ENCODE measurements at places on chromosomes 5 and 9.

DNA sequence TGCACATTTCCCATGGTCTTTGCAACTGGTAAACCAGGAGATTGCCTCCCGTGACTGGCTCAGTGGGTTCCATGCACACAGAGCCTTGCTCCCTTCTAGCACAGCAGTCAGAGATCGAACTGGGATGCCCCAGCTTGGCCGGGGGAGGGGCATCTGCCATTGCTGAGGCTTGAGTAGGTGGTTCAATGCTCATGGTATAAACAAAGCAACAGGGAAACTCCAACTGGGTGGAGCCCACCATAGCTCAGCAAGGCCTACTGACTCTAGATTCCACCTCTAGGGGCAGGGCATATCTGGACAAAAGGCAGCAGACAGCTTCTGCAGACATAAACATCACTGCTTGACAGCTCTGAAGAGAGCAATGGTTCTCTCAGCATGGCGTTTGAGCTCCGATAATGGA is 67.0 kb upstream of the PPP1R2B start:
- no peak for DNase-seq

DNA sequence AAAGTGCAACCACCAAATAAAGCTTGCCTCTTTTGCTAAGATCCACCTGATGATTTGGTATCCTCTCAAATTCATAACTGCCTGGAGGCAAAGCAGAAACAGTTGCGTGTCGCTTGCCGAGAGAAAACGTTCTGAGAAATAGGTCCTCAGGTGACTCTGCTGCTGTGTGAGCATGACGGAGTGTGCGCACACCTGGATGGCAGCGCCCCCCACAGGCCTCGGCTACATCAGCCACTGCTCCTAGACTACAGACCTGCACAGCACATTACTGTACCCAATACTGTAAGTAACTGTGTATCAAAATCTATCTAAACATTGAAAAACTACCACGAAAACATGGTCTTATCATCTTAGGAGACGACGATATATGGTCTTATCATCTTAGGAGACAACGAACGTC is 87.4 kb downstream of the CAMSAP1 start:
- no peak for DNase-seq

DNA sequence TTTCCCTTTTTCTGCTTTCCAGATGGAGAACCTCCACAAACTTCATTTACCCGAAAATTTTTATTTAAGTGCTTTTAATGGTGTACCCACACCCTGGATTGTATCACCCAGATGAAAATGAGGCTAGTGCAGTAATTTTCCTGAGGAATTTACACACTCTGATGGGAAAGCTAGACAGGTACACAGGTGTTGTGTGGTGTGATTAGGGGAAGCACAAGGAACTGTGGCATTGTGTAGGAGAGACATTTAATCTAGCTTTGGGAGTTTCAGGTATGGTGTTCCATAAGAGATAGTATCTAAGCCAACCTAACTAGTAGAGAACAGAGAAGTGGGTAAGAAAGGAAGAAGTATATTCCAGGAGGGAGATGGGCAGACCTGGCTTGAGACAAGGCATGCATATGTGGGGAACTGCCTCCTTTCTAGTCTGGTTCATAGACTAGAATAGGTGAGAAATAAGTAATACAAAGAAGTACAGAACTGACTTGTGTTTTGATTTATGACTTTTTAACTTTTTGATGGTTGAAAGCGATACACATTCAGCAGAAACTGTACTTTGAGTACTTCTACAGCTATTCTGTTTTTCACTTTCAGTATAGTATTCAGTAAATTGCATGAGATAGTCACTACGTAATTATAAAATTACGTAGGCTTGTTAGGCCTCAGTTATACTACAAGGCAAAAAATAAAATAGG is 22.9 kb upstream of the ROPN1L start:
- DNase-seq, result no peak

- no peak for DNase-seq
These were observed 101.4 kb downstream of the FBXO4 start for GRCh38 chr5:42026446-42026845.

DNA sequence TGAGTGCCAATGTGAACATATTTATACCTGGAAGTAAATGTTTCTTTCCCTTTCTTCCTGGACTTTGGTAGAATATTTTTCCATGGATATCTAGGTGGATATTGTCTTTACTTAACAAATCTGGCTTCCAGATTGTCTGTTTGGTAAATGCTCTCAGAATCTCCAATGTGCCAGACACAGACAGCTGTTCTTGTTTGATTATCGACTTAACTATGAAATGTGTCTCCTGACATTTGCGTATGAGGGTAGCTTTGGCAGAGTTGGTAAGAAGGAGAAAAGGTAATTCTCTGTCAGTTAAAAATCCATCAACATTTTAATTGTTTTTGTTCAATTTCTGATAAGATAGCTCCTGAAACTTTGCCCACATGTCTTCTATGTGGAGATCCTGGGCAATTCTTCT is 196.4 kb upstream of the NUDT12 start:
- DNase-seq, result no peak

DNA sequence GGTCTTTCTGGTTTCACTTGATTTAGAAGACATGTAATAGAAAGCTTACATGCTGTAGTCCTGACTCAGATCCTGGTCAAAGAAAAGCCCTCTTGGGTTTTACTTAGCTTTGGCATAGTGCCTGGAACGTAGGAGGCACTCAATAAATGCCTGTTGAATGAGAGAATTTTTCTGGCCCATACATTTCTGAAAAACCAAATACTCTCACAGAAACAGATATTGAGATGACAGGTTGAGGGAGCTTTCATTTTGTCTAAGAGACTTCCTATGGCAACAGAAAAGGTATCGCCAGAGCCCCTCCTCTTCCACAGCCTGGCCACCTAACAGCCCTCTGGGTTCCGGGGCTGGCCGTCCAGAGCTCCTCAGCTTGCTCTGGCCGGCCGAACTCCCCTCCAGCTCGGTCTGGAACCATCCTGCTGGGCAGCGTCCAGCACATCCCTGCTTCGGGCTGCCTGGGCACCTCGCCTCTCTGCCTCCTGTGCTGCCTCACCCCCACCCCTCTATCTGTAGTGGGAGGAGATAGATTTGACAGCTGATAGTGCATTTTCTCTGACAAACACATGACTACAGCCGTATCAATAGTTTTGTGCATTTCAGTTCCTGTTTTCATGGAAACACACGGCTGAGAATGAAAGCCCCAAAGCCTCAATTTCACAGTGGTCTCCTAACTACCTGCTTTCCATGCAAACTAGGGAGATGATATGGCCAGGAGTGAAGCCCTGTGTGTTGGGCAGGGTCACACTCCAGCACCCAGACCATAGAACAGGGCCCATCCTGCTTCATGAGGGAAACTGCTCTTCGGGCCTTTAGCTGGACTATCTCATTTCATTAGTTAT is 1.1 kb downstream of the IL4 start:
- peak; percentile 84 for DNase-seq

- DNase-seq, result peak; percentile 66
These were observed 15.1 kb downstream of the PDLIM4 start for GRCh38 chr5:132272311-132273210.

- no peak for DNase-seq
These were observed 177.2 kb downstream of the PCSK5 start for GRCh38 chr9:76067696-76068095.

GRCh38 chr5:136200130-136200529 is 7.2 kb upstream of the SMIM32 start:
- no peak for DNase-seq

GRCh38 chr5:127801751-127802476 is 98.7 kb downstream of the CCDC192 start:
- DNase-seq, result no peak

DNA sequence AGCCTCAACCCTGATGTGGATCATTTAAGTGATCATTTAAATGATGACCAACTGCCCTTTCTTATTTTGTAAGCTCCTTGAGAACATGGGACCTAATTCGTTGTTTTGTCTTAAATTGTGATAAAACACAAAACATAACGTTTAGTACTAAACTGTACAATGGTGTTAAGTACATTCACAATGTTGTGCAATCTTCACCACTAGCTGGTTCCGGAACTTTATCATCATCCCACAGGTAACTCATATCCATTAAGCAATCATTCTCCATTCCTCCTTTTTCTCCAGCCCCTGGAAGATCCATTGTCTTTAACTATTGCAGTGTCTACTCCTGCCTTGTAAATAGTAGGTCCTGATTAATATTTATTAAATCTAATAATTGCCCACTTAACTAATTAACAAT is 460.5 kb upstream of the BRINP1 start:
- DNase-seq, result no peak

- DNase-seq, result no peak
These were observed 60.6 kb upstream of the IQGAP2 start for GRCh38 chr5:76342474-76342873.

DNA sequence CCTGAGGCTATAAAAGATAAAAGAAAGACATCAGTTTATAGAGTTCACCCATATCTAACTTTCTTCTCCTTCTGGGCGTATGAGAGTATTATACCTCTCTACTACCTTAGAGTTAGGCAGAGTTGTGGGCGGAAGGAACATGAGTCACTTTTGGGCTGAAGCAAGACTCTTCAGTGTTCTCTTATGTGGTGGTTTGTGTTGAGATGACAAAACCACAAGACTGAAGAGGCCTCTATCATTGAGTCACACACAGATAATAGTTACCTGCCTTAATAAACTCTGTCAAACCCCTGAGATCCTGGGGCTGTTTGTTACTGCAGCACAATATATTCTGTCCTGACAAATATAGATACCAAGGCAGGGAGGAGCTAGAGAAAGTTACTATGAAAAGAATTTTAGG is 184.2 kb downstream of the EFNA5 start:
- no peak for DNase-seq

DNA sequence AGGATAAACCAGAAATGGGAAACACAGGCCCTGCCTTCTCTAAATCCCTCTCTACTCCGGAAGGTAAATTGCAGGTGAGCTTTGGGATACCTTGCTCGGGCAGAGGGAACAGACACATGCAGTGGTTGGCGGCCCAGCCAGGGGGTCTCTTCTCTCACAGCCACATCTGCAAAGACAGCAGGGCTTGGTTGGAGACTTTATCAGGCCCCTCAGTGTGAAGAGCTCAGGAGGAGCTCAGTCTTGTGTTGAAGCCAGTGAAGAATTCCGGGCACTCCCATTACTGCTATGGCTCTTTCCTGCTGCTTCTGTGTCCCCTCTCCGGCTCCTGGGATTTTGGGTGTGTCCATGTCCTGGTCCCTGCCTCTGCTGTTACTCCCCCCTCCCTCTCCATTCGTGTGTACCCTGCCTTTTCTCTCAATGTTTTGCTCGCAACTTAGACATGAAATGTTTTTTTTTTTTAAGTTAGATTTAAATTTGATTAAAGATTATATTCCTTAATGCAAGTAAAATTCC is 99.8 kb downstream of the TRIO start:
- DNase-seq, result no peak

GRCh38 chr9:127778280-127779135 is at the start of gene SH2D3C:
Gene SH2D3C, minus strand, starts transcription at chr9:127778666. Its CDS starts 39 bp downstream, at chr9:127778627.
- no peak for DNase-seq

GRCh38 chr5:142319105-142319504 is 5.7 kb downstream of the SPRY4 start:
- no peak for DNase-seq

DNA sequence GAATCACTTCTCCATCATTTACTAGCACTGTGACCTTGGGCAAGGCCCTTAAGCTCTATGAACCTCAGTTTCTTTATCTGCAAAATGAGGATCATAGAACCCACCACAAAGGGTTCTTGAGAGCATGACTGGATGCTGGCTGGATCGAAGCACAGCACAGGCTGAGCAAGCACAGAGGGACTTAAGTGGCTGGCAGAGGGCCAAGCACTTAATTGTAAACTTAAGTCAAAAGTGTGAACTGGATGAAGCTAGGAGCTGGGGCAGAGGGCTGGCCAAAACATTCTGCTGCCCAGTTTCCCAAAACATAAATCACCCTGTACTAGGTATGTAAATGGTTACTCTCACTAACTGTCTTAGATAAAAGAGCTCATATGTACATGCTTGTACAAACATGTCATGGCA is 112.3 kb upstream of the WWC1 start:
- DNase-seq, result peak; percentile 41

DNA sequence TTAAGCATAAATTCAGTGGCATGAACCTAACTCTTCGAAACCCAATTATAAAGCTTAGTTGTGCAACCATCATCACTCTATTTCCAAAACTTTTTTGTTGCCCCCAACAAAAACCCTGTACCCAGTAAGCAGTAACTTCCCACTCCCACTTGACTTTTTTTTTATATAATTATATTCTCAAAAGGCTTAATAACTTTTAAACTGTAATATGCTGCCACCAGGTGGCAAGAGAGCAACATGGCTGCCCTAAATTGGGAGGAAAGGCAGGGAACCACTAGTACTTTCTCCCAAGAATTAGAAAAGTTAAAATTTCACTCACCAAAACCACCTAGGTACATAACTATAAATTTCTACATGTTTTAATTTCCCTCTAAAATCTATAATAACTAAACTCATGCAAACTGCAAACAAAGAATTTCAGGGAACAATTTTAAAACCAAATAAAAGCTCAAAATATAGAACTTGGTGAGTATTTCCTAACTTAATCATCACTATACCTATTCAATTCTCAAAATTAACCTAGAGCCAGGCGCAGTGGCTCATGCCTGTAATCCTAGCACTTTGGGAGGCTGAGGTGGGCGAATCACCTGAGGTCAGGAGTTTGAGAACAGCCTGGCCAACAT is 50.2 kb upstream of the RNF38 start:
- peak; percentile 56 for DNase-seq

DNA sequence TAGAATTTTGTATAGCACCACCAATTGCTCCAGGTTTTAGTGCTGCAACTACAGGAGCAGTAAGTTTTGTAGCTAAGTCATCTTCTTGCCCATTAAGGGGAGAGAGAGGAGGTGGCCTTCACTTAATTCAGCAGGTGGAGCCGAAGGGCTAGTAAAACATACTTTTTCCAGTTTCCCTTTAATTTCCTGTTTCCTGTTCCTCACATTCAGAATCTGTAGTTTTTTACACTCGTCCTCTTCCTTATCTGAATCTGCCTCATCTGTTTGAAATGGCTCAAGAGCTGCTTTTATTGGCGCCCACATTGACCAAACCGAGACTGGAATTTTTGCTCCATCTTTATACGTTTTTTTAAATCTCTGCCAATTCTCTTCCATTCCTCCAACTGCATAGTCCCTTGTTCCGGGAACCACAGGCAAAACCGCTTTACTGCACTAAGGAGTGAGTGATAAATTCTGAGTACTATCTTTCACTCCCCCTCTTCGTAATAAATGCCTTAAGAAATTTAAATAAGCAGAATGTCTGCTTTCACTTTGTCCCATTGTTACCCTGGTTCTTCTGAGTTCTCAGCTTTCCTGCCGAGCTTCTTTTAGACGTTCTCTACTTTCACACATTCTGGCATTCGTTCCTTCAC is 133.9 kb downstream of the DROSHA start:
- no peak for DNase-seq

- no peak for DNase-seq
These were observed 571.0 kb downstream of the NR2F1-AS1 start for GRCh38 chr5:93010037-93010436.

- no peak for DNase-seq
These were observed 56.7 kb upstream of the ACTBL2 start for GRCh38 chr5:57539281-57539701.

All from umbilical cord (tissue), 2 donors.